ENCODE measurements at places on chromosomes 4 and X.

DNA sequence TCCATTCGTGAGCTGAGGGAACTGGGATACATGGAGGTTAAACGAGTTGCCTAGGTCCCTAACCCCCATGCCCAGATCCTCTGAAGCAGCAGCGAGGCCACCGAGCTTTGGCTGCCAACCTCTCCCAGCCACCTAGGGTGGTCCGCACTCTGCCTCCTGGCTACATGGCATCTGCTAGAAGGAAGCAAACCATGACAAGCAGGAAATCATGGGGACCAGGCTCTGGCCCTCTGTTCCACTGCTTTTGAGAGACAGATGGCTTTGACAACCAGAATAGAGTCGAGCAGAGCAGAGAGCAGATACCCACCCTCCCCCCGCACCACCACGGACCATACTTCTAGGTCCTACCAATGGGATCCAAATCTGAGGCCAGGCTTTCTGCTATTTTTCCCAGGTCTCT lies 37.5 kb upstream of the NKRF start:
- no peak for DNase-seq

DNA sequence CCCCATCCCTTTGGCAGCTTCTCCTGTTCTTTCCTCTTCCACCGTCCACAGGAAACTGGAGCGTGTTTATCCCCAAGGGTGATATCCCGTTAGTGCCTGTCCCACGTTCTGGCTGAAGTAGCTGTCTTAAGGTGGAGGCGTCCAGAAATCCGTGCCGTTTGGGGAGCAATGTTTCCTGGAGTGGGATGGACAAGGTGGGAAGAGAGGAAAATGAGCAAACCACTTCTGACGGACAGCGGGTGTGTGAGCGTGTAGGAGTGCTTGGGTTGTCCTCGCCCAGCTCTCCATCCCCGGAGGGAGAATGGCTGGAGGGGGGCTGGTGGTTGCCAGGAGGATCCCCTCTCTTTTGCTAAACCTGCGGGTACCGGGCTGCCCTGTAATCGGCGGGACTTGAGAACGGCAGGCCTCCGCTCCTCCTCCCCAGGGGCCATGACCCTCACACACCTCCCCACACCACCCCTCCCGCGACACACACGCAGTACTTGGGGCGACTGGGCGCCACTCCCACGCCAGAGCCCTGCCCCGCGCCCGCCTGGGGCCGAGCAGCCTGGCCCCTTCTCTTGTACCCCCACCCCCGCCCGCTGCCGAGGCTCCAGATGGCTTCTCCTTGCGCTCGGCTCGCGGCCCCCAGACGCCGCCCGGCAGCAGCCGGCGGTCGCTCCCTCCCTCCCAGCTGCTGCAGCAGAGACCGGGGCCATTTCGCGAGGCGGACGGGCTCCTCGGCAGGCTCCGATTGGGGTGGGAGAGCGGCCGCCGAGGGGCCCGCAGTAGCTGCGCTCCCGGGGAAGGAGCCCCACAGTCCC lies 13.9 kb upstream of the PRDM8 start:
- no peak for DNase-seq

DNA sequence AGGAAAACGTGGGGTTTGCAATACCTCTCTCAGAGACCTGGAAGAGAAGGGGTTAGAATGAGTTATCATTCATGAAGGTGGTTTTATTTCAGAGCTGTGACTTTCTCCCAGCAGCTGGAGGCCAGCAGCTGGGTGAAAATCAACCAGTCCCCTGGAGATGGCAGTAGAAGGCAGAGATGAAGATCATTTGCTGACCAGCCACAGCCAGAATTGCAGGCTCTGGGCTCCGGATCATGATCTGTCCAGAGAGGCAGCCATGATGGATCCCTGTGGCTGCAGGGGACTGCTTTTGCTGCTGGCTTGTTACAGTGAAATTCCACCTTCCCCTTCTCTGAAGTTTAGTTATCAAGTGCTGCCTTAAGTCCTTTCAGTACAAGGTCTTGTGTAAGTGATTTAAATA lies 46.9 kb upstream of the TAB3 start:
- no peak for DNase-seq

DNA sequence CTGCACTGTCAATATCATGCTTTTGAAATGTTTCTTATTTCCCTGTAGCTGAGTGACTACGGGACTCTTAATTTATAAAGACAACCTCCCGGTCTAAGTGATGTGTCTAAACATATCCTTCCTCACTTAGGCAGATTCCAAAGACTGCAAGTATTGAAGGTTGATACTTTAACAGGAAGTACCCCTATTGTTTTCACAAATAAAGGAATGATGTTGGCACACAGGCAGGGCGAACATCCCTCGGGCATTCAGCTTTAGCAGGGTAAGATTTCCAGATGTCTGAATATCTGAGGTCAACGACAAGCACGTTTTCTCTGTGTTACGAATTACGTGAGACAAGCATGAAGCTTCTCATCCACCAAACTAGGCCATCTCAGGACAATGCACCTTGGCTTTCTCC lies 638.0 kb upstream of the FRG1 start:
- DNase-seq: no peak

DNA sequence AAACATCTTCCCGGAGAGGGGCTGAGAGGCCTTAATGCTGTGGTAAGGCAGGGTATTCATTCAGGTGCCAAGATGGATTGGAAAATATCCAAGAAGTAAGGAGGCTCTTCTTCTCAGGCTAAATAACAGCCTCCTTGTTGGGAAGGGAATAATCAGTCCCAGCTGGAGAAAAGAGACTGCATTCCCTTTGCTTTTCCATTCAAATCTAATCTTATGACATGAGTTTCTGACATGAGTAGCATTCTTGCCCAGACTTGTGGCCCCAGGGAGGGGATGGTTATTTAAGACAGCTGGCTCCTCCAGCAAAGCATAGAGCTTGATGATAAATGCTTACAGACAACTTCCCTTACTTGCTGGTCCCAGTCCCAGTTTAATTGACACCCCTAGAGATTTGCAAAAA lies 98.3 kb downstream of the DCLK2 start:
- no peak for DNase-seq

- peak; percentile 90 for DNase-seq
Observed at GRCh38 chrX:30652527-30653414, 452 bp upstream of the GK start.
